ENCODE measurements at places on chromosomes 1 and 21.

- DNase-seq = no peak
Measured at GRCh38 chr1:193326296-193326695, 139.9 kb upstream of the B3GALT2 start.

DNA sequence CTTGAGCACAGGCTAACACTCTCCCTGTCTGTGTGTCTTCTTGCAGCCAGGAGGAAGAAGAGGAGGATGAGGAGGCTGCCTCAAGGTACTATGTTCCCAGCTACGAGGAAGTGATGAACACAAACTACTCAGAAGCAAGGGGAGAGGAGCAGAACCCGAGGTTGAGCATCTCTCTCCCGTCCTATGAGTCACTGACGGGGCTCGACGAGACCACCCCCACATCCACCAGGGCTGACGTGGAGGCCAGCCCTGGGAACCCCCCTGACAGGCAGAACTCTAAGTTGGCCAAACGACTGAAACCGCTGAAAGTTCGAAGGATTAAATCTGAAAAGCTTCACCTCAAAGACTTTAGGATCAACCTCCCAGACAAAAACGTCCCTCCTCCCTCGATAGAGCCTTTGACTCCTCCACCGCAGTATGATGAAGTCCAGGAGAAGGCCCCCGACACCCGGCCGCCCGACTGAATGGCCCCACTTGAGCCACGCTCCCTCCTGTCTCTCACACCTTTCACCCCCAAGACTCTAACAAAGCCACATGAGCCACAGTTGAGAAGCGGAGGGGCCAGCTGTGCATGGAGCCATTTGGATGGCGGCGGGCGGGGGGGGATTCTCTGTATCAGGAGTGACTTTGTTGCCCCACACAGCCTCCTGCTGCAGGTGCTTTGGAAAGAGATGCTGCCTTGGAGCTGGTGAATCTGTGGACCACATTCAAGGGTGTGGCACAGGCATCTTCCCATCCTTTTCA lies 27.6 kb upstream of the FHAD1 start:
- no peak for DNase-seq

GRCh38 chr1:217539510-217539909 lies 91.4 kb downstream of the GPATCH2 start:
- DNase-seq = no peak

- no peak for DNase-seq
Measured at GRCh38 chr21:43771698-43772424, 4.2 kb downstream of the CSTB start.

DNA sequence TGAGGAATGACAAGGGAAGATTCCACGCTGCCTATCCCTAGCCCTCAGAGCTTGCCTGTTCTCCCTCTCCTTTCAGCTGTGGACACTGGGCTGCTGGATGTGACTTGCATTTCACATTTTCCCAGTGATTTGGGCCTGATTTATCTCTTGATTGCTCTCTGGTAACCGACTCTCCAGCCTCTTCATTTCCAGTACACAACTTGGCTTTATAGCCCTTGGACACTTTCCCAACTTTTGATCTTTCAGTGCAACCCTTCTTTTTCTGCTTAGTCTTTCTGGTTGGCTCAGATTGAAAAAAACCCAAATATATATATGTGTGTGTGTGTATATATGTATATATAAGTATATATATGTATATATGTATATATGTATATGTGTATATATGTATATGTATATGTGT lies 138.3 kb downstream of the RYR2 start:
- DNase-seq = no peak

GRCh38 chr1:40588586-40588985 lies 57.1 kb downstream of the ZNF684 start:
- no peak for DNase-seq

GRCh38 chr1:6775261-6776043 lies 9.8 kb upstream of the CAMTA1 start:
- no peak for DNase-seq

GRCh38 chr1:235331401-235331800 lies 3.0 kb downstream of the GGPS1 start:
- DNase-seq = no peak

DNA sequence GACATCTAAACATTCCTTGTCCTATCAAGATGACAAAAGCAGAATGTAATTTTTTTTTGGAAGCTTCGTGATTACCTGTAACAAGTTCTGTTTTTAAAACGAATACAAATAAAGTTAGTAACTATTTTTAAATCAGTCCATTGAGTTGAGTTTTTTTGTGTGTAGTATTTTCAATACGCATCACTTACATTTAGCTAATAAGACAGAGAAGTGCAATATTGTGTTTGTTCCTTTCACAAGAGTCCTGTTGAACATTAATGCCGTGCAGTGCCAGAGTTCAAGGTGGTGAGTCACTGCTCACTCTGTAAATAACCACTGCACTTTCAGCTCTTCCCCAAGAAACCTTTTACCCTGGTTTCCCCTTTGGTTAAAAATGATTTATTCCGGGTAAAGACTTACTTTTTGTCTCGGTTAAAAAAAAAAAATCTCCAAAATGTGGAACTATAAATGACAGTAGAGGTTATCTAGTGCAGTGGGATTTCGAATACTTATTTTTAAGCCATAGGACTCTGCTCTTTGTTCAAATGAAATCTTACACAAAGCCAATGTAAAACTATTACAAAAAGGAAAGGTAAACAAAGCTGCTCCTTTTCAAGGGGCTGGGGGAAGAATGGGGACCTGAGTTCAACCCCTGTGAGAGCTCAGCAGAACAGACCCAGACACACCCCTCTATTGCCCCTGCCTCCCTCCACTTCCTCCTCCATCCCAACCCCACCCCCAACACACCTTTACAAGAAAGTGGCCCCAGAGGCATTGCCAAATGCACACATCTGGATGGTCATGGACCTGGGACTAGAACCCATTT lies 14.8 kb upstream of the NCMAP start:
- DNase-seq = no peak

DNA sequence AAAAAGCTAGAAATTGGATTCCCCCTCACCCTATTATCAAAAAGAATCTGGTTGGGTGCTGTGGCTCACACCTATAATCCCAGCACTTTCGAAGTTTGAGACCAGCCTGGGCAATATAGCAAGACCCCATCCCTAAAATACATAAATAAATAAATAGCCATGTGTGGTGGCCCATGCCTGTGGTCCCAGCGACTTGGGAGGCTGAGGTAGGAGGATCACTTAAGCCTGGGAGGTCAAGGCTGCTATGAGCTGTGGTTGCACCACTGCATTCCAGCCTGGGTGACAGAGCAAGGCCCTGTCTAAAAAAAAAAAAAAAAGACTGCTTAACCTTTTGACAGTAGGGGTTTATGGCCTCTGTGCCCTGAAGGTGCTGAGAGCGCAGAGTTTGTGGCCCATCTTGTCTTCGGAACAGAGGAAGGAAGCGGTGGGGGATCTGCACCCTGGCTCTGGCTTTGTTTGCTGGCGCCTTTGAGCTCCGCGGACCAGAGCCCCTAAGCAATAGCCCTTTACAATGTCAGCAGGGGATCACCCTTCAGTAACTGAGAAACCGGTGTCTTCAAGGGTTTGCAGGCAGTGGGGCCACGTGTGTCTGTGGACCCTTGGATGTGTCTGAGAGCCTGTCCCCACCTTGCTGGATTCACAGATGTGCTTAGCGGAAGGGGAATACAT lies 22.1 kb downstream of the SLC2A7 start:
- DNase-seq = no peak

- DNase-seq = no peak
Measured at GRCh38 chr1:41048540-41048939, 27.0 kb upstream of the SLFNL1 start.

DNA sequence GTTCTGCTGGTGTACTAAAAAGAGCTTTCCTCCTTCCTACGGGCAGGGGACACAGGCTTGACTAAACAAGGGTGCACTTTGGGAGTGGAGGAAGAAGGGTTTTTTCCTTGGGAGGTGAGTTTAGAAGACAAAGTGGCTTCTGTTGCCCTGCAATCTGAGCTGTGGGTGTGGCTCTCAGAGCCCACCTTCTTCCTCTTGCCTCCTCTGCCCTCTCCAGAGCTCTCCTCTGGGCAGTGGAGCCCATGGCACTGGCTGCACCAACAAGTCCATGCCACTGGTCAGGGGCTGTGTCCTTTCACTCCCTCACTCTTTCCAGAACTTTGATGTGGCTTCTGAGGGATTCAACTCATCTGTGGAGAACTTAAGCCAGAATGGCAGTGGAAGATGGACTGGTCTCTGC lies 25.6 kb upstream of the PSMB2 start:
- no peak for DNase-seq

DNA sequence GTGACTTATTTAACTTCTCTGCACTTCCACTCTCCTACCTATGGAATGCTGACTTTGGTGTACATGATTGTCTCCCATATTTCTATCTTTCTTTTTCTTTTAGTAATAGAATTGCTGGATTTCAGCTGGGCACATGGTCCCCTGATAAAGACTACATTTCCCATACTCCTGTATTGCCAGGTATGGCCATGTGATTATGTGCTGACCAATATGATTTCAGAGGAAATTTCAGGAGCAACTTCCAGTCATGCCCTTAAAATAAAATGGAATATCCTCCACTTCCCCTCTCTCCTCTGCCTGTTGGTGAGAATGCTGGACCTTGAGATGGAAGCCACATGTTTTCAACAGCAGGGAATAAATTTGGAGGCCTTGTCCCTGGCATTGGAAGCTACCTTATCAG lies 130.7 kb upstream of the IGSF21 start:
- no peak for DNase-seq

DNA sequence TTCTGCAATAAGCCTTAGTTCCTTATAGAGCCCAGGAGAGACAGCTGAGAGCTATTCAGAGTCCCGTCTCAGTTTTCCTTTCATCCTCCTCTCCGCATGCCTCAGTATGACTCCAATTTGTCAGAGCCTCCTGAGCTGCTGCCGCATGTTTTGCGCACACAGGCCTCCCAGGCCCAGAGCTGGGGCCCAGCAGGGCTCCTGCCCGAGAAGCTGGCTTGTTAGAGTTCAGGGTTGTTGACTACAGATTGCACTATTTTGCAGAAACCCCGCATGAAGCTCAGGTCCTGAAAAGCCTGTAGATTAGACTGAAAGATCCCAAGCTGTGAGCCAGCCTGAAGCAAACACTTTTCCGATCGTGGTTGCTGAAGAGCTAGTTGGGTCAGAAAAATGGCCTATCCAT lies 51.5 kb downstream of the IGSF5 start:
- DNase-seq = no peak
